DMS 273 treated with DMSO at 0.1 percent for 48 hours (cell line): ENCODE measurements at places on chromosomes 3 and 15.

- no peak for DNase-seq
These were observed 7.1 kb downstream of the SLC25A26 start for GRCh38 chr3:66227915-66228314.

- no peak for DNase-seq
These were observed 1042.9 kb downstream of the ROBO1 start for GRCh38 chr3:78724859-78725258.

DNA sequence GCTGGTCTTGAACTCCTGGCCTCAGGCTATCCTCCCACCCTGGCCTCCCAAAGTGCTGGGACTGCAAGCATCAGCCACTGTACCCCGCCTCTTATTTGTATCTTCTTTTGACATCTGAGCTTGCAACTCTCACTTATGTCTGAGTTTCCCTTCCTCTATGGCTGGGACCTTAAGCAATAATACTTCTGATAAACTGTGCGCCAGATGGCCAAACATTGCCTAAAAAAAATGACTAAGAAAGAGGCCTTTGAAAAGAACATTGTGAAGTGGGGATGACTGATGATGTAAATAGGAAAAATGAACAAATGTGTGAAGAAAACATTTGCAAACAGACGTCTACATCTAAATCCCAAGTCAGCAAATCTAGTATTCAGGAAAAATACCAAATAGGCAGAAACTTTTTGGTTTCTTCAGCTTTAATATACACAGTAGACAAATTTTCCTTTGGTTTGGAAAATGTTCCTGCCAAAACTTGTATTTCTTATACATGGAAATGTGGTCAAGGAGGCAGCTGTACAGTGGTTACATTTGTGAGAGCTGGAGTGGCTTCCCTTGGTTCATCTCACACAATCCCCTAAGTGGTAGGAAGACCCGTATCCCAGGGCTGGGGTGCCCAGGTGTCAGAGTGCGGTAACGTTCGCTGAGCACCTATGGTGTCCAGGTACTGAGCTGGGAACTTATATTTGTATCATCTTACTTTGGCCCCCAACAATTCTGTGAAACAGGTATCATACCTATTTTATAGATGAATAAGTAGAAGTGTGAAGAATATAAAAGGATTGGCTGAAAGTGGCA lies 11.6 kb upstream of the TFRC start:
- DNase-seq: no peak

- DNase-seq: no peak
These were observed 52.2 kb upstream of the TBC1D21 start for GRCh38 chr15:73821181-73821580.

- DNase-seq: no peak
These were observed 178.6 kb downstream of the SATB1 start for GRCh38 chr3:18246336-18247060.

- DNase-seq: no peak
These were observed 140.4 kb downstream of the CHDH start for GRCh38 chr3:53705774-53706173.

DNA sequence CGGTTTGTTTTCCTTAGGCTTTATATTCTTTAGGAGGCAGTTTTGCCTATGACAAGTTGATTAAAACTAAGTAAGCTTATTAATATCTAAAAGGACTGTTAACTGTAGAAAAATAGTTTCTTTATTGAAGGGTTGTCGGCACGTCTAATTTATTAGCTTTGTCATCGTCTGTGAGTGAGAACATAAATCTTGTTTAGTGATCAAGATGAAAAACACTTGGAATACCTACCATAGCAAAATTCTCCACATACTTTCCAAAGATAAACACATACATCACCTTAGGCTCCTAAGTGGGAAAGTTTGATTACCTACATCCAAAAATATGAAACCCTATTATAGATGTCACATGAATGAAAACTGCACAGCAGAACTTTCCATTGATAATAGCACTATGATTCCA lies 139.1 kb upstream of the BNIP2 start:
- no peak for DNase-seq

GRCh38 chr3:41251593-41251992 lies 52.3 kb downstream of the CTNNB1 start:
- no peak for DNase-seq

GRCh38 chr3:57007521-57008460 lies 52.7 kb upstream of the SPATA12 start:
- DNase-seq: no peak

- DNase-seq: no peak
These were observed 762.7 kb downstream of the NTRK3 start for GRCh38 chr15:87493803-87494202.

- DNase-seq: no peak
These were observed 1.2 kb downstream of the TNFAIP8L3 start for GRCh38 chr15:51093488-51093838.

- no peak for DNase-seq
These were observed 133.8 kb upstream of the LRTM1 start for GRCh38 chr3:55061720-55062034.

GRCh38 chr3:141052201-141053069 lies 1.3 kb downstream of the SPSB4 start:
- no peak for DNase-seq

- DNase-seq: no peak
These were observed 72.9 kb downstream of the LRRC28 start for GRCh38 chr15:99324082-99324620.

GRCh38 chr15:25797936-25798901 lies 64.9 kb downstream of the ATP10A start:
- no peak for DNase-seq

- no peak for DNase-seq
These were observed 466.3 kb upstream of the EPHA3 start for GRCh38 chr3:88641033-88641604.

DNA sequence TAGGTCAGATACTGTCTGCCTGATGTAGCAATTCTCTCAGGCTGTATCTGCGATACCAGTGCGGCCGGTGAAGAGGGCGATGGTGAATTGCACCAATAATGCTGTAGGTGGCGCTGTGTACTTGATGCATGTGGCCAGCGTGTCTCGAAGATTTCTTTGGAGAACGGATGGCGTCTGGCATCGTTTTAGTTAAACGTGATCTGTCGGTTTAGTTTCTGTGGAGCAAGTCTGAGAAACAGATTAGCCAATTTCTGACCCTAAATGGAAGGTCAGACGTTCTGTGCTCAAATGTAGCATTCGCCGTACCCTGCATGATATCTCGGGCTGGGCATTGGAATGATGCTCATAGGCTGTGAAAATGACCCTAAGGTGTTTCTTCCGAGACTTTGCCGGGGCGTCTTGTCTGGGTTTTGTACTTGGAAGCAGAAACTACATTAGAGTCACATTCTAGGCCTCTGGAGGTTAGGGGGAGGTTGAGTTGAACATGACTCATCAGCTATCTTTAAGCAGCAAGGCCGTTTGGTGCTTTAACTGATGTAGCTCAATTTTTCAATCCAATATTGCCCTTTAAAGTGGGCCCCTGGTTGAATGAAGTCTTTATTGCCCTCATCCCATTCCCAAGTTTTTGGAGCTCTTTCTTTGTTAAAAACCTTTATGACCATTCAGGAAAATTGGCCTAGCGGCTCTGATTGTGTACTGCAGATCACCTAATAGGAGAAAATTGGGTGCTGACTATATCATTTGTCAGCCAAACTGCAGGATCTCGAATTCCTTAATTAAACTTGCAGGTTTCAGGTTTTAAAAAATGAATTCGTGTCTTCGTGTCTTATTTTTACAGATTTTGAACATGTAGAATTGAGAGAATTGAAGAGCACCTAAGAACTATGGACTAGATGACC lies 80.0 kb downstream of the SQOR start:
- DNase-seq: peak; percentile 23

DNA sequence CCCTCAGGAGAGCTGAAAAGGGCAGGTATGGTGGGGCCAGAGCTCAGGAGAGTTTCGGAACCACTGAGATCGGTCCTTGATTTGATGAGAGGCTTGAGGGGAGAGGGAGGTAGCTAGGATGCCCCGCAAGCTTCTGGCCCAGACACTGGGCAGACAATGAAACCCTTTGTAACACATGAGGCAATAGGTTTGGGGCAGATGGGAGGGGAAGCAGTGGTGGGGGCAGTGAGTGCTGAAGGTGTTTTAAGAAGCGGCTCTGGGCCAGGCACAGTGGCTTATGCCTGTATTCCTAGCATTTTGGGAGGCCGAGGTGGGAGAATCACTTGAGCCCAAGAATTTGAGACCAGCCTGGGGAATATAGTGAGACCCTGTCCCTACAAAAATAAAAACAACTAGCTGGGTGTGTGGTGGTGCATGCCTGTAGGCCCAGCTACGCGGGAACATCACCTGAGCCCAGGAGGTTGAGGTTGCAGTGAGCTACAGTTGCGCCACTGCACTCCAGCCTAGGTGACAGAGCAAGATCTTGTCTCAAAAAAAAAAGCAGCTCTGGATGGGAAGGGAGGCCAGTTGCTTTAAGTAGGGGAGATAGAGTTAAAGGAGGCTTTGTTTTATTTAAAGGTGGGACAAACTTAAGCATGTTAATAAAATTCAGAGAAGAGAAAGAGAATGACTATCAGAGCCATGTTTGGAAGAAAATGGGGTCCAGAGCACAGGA lies 9.6 kb upstream of the SNX22 start:
- no peak for DNase-seq

- DNase-seq: no peak
These were observed 25.2 kb downstream of the PLXNB1 start for GRCh38 chr3:48404440-48405342.

DNA sequence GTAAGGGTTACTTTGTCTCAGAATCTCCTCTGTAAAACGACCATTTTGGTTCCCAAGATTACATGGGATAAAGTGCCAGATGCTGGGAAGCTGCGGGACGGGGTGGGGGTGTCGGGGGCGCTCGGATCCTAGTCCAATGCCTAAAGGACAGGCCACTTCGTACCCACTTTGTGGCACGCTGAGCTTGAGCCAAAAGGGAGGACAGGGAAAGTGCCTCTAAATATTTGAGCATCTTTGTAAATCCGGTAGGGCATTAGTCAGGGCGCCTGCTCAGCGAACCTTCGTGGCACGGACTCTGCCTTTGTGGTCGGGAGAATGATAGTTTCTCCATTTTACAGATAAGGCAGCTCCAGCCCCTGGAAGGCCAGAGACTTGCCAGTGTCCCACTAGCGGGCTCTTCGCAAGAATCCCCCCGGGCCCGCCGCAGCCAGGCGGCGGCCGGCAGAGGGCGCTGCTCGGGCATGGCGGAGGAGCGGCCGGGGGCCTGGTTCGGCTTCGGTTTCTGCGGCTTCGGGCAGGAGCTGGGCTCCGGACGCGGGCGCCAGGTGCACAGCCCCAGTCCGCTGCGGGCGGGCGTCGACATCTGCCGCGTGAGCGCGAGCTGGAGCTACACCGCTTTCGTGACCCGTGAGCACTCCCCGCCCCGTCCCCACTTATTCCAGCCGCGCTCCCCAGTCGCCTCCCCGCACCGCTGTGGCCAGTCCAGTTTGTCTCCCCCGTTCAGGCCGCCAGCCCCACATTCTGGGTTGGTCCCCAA lies 1.8 kb downstream of the RCCD1 start:
- no peak for DNase-seq

DNA sequence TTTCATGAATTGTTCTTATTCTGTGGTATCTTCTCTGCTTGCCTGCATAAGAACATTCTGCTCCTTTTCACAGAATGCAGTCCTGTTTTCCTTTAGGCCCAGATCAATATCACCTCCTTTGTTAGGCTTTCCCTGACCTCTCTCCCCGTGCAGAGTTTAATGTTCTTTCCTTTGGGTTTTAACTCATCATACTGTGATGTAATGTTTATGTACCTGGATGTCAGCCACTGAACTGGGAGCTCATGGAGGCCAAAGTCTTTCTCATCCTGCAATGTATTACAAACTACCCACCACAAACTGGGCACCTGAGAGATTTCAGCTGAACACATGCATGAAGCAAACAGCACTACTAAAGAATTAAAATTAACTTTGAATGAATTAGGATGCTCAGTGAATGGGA lies 192.8 kb upstream of the RORA start:
- DNase-seq: no peak

DNA sequence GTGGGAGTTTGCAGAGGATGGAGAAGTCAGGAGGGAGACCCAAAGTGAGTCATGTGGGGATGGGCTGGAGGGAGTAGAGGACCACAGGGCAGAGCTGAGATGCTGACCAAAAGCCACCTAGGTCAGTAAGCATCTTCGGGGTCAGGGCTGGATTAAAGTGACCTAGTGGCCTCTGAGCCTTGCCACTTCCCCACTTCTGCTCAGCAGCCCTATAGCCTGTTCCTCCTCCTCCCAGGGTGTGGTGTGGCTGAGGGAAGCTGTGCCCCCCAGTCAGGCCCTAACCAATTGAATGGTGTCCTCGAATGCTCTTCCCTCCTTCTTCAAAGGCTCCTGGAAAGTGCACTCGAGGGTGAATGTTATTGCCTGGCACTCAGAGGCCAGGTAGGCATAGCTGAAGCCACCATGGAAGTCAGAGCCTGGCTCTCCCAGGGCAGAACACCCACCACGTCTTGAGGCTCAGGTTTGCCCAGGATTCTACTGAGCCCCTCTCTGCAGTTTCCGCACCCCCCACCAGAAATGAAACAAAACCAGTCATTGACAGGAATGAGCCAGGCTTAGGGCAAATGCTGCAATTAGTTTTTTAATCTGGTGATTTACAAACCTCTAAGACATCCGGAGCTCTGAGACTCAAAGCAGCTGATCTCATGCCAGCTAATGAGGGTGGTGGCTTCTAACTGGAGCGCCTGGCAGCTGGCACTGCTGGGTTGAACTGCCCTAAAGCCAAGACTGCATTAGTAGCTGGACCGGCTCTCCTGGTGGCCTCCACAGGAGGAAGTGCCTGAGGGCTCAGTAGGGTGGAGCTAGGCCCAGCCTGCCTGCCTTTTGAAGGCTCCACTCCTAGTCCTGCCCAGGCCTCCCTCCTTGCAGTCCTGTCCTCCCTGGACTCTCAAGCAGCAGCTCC lies 26.0 kb upstream of the VIPR1 start:
- DNase-seq: no peak

- DNase-seq: no peak
These were observed 8.9 kb upstream of the ARHGEF26 start for GRCh38 chr3:154112146-154112852.

- DNase-seq: no peak
These were observed 334.9 kb downstream of the PTPRG start for GRCh38 chr3:61896251-61896650.

GRCh38 chr3:63064209-63064755 lies 189.1 kb upstream of the CADPS start:
- no peak for DNase-seq

- no peak for DNase-seq
These were observed 38.2 kb downstream of the CORO2B start for GRCh38 chr15:68617001-68617400.

GRCh38 chr15:66946578-66947164 lies 118.7 kb upstream of the SMAD3 start:
- no peak for DNase-seq

GRCh38 chr3:177431525-177432176 lies 234.4 kb upstream of the TBL1XR1 start:
- no peak for DNase-seq

DNA sequence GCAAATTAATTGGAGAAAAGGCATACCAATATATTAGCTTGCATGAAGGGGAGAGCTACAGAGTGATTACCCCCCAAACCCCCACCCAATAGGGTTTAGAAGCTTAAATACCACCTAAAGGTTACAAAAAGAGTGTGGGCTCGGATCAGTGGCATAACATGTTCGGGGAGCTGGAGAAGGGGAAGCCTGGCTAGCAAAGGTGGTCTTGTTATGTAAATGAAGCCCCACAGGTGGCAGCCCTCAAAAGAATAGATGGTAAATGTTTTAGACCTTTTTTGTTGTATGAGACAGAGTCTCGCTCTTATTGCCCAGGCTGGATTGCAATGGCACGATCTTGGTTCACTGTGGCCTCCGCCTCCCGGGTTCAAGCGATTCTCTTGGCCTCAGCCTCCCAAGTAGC lies 10.9 kb upstream of the PXK start:
- no peak for DNase-seq

- no peak for DNase-seq
These were observed 9.7 kb downstream of the ITIH4 start for GRCh38 chr3:52820736-52821135.
